ENCODE measurements at places on chromosomes 7 and 10.

DNA sequence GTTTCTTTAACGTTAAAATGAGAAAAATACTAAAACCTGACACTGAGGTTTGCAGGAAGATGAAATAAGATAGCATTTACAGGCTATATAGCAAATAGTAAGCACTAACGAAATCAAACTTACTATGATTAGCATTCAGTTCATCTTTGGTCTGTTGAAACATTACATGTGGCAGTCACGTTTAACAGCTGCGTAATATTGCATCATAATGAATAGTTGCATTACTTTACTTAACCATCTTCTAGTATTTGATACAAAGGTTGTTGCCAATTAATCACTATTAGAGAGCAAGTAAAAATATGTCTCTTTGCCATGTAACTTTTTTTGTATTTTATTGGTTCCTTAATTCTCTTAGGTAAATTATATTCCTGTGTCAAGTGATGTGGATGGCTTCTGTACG, 131.8 kb upstream of the GHITM start:
- DNase-seq = no peak

DNA sequence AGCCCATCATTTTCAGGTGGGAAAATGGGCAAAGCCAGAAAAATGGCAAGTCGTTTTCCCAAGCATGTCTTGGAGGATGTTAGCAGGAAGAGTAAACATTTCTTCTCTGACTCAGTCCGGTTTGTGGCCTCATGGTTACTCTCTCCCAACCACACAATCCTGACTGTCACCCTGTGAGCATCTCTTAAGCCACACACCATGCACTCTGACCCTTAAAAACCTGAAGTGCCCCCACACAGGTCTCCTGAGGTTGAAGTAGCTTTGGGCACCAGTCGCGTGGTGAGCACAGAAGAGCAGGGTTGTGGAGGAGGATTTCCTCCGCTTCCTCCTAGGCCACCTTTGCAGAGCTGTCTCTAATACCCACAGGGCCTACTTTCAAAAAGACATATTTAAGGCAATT, 387.3 kb upstream of the NPVF start:
- no peak for DNase-seq

DNA sequence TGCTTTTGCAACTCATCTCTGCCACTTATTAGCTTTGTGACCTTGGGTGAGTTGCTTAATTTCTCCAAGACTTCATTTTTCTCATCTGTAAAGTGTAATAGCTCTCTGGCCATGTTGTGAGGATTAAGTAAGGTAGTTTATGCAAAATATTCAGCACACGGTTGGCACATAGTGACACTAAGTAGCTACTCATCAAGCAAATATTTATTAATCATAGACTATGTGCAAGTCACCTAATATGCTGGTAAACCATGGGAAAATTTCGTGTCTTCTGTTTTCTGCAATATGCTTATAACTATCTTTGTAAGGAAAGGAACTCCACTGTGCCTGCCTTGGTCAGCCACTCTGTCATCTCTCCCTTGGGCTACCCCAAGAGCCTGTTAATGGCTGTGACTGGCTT, 50.3 kb upstream of the EGR2 start:
- no peak for DNase-seq

- no peak for DNase-seq
These were observed 54.1 kb downstream of the HSPA12A start for GRCh38 chr10:116688241-116688711.

DNA sequence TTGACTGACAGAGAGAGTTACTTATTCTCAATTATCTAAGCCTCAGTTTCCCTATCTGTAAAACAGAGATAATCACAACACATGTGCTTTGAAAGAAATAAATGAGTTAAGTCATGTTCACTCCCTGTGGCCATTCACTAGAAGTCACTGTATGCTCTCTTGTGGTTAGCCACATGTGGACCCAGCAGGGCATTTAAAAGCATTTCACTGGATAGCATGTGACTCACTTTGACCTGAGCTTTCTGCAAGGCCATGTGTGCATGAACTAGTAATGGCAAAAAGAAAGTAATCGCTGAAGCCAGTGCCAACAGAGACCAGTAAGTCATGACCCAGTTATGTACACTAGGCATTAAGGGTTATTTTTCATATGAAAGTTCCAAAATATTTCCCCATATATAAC, 557.0 kb upstream of the IGFBP3 start:
- DNase-seq = no peak

GRCh38 chr10:4070921-4071660, 286.1 kb upstream of the KLF6 start:
- no peak for DNase-seq

Data from stimulated activated CD8-positive, alpha-beta memory T cell treated with anti-CD3 and anti-CD28 coated beads, Interleukin-15, amount 100 ng/mL, for 48 hours (primary cell).